ENCODE measurements at places on chromosomes 3 and 15.

DNA sequence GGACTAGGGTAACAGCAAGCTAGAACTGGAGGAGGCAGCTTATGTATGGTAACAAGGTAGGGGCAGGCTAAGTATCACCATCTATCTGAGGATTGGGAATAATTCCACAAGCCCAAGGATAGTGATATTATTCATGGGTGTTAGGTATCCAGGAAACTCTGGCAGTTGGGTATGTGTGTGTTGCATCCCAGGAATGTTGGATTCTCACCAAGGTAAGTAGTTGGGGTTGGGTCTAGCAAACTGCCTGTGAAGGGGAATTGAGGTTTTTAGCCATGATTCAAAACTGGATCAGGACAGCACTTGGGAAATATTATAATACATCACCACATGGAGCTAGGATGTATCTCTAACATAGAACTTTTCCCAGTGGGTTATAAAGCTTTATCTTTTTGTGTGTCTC, 626.4 kb upstream of the GOLIM4 start:
- no peak for DNase-seq

- no peak for DNase-seq
Measured at GRCh38 chr15:85639752-85640381, 154.9 kb downstream of the KLHL25 start.

DNA sequence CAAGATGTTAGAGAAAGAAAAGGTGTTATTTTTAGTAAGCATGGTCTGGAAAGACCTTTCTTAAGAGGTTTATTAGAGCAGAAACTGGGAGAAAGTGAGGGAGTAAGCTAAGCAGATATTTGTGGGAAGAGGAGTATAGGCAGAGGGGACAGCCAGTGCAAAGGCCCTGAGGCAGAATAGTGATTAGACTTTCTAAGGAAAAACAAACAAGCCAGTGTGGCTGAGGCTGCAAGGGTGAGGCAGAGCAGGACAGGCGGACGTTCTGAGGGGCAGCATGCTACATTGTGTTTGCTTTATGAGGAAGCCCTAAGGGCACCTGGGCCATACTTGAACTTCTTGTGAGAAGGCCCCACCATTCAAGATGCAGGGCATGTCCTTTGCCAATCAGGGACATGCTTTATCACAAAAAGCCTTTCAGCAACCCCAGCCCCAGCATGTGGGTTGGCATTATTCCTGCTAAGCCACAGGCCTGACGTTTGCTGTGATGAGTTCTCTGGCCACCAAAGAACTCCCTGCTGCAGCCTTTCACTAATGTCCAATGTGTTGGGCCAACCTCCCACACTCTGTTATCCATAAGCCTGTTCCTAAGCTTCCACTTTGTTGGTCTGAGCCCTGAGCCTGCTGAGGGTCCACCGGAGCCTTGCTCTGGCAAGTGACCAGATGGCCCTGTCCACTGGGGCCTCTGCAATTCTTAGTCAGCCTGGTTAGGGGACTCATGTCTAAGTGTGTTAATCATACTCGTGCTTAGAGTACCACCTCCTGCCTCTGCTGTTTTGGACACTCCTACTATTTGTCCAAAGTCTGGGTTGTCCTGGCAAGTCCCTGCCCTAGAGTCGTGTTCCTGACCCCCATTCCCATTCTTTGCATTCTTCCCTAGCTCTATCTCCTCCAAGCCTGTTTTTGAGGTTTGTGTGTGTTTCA, 209.9 kb upstream of the CTNNB1 start:
- DNase-seq: no peak

- no peak for DNase-seq
Measured at GRCh38 chr3:143298886-143299535, 179.4 kb downstream of the CHST2 start.

DNA sequence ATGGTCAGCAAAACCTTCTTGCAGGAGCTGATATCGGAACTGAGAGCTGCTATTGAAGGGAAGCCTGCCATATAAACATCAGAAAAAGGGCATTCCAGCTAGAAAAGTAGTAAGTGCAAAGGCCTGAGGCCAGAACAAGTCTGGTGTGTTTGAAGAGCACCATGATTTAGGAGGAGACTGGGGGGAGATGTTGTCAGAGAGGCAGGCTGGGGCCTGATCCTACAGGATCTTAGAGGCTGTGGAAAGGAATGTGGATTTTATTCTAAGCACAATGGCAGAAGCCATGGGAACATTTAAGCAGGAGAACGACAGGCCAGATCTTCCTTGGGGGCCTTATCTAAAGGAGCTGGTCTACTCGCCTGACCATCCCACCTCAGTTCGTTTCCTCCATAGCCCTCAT, 5.1 kb upstream of the MUC13 start:
- DNase-seq: no peak

GRCh38 chr3:139538733-139539132, 809 bp downstream of the RBP1 start:
- no peak for DNase-seq

Measured in GM18507 (cell line).